NCI-H1694 treated with DMSO at 0.1 percent for 48 hours (cell line): ENCODE measurements at places on chromosomes 4 and X.

GRCh38 chr4:8836664-8837171 is 34.9 kb downstream of the HMX1 start:
- no peak for DNase-seq

DNA sequence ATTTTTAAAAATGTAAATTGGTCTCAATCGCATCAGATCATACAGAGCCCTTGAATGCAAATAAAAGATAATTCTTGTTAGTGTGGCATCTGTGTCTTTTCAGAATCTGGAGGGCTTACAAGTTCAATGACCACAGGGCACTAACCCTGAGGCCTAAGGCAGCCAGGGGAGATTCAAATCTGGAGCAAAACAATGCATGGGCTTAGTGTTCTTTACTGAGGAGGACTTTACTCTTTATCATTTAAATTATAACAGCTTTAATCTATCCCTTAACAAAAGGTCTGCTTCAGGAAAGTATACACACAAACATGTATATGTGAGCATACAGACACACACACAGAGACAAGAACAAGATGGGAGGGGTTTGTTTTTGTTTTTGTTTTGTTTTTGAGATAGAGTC is 51.0 kb upstream of the NSUN7 start:
- no peak for DNase-seq

DNA sequence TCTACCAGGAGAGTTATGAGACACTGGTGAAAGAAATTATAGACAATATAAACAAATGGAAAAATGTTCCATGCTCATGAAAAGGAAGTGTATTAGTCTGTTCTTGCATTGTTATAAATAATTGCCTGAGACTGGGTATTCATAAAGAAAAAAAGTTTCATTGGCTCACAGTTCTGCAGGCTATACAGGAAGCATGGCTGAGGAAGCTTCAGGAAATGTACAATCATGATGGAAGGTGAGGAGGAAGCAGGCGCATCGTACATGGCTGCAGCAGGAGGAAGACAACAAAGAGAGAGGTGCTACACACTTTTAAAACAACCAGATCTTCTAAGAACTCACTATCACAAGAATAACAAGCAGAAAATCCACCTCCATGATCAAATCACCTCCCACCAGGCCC is 184.3 kb downstream of the NPNT start:
- no peak for DNase-seq

DNA sequence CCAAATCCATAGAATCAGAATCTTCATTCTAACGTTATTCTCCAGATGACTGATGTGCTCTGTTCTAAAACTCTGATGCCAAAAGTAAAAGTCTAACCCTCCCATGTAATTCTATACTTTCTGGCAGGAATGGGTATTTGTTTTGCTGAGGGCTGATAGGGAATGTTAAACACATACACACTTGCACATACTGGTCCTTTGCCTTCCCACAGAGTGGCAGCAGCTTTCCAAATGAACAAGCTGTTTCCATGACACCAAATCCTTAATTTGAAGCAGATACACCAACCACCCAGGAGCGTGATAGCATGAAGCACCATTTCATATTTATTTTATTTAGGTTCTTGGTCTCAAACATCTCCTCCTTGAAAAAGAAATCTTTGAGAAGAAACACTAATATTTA is 155.5 kb upstream of the PRDX4 start:
- DNase-seq, result peak; percentile 9

GRCh38 chr4:20543131-20543530 is 157.1 kb upstream of the PACRGL start:
- no peak for DNase-seq

- no peak for DNase-seq
These were observed 459.7 kb downstream of the MID1IP1 start for GRCh38 chrX:39260965-39261364.

DNA sequence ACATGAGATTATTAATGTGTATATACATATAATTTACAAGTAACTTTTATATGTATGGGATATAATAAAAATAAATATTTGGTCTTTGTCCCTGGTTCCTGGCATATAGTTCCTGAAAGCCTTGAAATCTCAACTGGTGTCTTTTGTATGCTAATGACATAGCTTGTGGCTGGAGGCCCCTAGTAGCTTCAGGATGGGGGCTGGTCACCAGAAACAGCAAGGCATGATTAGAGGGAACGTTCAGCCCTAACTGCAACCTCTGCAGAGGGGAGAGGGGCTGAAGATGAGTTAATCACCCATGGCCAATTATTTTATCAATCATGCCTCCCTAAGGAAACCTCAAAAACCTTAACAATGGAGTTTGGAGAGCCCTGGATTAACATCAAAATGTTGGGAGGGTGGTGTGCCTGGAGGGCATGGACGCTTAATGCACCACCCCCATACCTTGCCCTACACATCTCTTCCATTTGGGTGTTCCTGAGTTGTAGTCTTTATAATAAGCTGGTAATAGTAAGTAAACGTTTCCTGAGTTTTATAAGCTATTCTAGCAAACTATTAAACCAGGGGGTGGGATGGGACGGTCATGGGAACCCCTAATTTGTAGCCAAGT is 21.3 kb downstream of the PIN4 start:
- no peak for DNase-seq

GRCh38 chr4:89640620-89641366 is 196.2 kb downstream of the SNCA start:
- DNase-seq, result no peak

DNA sequence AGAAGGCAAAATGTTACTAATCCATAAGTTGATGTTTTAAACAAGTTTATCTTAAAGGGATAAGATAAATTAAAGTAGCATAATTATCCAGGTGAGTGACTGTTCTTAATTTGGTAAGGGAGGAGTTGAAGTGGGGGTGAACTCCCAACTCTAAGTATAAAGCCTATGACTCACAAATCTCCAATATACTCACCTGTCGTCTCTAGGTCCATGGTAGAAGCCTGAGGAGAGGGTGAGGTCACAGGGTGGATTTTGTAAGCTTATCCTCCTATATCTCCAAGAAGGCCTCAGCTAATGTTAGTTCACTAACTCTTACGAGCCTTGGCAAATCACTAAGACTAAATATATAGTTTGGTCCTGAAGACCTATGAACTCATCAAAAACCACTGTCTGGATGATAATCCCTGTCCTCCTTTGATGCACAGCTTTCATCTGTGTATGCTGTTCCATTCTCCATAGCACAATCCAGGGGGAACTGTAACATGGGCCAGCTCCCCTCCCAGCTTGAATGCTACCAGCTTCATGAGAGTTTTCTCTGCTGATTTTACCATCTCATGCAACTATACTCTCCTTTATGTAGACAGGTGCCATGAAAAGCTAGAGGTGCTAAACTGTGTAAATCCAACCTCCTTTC is 158.7 kb downstream of the BTC start:
- no peak for DNase-seq
